ENCODE measurements at places on chromosomes 7 and 10.

DNA sequence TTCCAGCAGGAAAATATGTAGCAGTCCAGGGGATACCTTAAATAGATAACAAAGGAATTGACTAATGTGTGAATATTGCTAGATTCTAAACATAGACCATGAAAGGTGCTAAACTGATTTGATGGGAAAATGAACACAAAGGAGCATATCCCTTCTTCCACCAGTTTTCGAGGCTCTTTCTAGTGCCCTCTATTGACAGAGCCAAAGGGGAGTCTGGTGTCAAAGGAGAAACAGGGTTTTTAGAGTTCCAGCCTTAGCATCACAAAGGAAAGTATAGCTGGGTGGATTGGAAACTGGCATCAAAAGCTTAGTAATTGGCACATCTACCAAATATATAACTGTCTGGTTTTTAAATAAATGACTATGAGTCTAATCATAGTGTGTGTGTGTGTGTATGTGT, 636.8 kb downstream of the ETV1 start:
- DNase-seq = no peak

DNA sequence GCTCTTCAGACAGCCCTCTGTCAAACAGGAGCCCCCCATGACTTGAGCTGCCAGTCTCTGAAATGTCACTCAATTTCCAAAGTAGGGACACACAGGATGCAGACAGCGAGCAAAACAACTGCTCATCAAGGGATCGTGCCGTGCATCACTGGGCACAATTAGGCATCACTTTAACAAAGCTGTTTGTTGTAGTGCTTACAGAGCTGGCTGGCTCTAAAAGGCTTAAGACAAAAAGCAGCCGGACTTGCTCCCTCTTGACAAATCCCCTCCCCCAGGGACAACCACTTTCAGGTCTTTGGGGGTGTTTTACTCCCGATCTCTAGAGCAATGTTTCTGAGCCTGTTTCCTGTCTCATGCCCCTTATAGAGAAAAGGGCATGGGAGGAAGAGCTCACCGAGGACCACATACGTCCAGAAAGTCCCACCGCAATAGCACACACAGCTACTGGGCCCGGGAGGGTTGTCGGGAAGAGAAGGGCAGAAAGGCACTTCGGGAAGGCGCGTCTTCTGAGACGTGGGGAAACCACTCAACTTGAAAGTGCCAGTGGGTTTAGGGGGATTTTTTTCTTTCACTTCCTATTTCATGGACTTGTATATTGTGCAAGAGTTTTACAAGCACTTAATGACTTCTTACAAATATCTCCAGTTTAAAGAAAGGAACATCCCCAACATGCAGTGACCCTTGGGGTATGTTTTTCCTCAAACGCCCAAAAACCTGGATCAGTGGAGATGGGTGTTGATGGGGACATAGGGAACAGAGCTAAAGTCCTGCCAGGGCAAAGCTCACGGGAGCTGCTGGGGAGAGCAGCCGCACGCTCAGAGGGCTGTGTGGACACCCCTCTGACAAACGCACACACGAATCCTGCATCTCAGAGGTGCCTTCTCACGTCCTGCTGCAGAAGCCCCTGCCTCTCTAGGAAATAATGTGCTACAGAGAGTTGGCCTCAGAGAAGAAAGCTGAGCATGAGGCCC, 27.1 kb downstream of the LRRC20 start:
- DNase-seq = no peak

DNA sequence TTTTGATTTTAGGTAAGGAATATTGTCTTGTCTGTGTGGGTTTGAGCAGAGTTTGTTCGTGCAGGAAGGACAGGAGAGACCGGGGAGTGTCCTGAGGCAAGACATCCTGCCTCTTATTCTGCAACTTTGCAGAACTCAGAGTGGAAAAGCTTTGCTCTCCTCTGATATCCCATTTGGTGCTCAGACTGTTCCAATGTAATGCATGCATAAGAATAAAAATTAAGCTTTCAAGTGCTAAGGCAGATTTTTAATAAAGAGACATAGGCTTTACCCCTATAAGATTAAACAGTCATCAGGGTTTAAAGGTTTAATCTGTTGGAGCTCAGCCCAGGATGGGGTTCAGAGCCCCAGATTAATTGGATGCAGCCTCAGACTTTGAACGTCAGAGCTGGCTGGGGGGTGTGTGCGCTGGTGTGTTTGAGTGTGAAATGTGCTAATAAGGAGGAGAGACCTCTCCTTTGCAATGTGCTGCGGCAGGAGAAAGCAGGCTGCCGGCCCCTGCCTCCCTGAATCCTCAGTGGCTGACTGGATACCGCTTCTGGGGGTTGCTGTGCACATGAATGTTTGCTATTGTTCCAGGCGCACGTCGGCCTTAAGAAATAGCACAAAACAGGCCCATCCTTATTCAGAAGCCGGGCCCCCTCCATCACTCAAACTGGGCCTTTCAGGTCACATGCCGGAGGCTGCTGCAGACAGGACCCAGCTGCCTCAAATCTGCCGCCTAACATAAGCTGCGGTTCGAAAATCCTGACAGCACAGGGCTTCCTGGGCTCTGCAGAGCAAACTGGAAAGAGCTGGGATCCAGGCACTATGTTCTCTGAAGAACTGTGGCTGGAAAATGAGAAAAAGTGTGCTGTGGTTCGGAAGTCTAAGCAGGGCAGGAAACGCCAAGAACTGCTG, 84.1 kb upstream of the PRR15 start:
- peak; percentile 79 for DNase-seq

- no peak for DNase-seq
Observed at GRCh38 chr7:716222-716621, 10.3 kb upstream of the DNAAF5 start.

- DNase-seq = no peak
Observed at GRCh38 chr10:25713894-25714240, 220.2 kb upstream of the MYO3A start.

DNA sequence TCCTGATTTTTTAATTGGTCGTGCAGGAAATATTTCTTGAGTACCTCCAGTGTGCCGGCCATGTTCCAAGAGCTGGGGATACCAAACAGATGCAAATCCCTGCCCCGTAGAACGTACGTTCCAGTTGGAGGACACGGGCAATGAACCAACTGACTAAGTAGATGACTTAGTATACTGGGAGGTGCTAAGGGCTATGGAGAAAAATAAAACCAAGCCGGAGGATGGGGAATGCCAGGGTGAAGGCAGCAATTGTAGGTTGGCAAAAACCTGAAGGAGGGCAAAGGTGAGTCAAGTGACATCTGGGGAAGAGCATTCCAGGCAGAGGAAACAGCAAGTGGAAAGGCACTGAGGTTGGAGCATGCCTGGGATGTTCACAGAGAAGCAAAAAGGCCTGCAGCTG, 6.8 kb upstream of the VSIR start:
- no peak for DNase-seq

DNA sequence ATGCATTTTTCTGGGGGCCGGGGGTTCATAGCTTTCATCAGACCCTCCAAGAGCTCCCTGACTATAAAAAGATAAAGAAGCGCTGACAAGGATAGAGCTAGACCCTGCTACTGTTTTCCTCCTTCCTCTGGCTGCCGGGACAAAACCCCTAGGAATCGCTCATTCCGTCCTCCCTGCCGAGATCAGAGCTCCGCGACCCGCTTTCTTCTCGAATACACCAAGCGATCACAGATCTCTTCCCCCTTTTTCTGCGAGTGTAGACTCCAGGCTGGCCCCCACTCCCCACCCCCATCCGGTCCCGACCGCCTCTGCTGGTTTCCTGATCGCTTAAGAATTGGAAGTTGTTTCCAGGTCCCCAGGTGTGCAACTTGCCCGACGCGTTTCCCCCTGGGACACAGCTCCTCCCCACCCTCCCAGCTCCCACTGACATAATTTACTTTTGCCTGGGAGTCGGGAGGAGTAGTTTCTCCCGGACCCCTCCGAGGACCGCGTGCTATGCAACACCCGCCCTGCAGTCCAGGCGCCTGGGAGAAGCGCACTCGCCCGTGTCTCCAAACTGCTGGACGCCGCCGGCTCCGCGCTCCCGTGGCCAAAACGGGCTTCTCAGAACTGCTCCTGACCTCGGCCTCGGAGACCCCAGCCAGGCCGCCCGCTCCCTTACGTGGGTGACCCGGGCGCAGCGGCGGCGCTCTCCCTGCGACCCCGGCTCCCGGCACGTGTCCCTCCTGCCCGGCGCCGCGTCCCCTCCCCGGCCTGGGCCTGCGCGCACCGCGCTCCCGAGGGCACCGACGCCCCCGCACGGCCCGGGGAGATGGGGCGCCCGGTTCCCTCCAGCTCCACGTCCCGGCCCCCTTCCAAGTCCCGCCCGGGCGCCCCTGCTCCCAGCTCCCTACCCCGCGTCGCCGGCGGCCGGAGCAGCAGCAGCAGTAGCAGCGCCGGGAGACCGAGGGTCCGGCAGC, 552 bp downstream of the IL15RA start:
- DNase-seq = peak; percentile 21

GRCh38 chr7:22356701-22357310, at the start of gene RAPGEF5:
TSS of gene RAPGEF5 (minus strand) at chr7:22357154. CDS start at chr7:22357060, 94 bp downstream.
- DNase-seq = peak; percentile 58

DNA sequence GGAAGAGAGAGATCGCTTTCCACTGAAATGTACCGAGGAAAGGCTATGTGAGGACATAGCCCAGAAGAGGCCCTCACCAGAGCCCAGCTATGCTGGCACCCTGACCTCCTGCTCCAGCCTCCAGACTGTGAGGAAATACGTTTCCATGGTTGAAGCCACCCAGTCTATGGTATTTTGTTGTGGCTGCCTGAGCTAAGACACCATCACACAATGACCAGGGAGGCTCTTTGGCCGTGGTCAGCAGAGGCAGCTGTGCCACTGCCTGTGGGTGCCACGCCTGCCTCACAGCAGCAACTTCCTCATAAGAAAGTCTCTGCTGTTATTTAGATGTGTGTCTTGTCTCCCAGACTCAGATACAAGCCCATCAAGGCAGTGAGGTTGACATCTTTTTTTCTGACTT, 182.7 kb upstream of the PLXNA4 start:
- no peak for DNase-seq

GRCh38 chr10:64090865-64091264, 569.7 kb downstream of the REEP3 start:
- no peak for DNase-seq

GRCh38 chr10:29397221-29397620, 108.4 kb downstream of the LYZL1 start:
- no peak for DNase-seq

GRCh38 chr7:115352375-115352774, 430.5 kb downstream of the MDFIC start:
- no peak for DNase-seq

DNA sequence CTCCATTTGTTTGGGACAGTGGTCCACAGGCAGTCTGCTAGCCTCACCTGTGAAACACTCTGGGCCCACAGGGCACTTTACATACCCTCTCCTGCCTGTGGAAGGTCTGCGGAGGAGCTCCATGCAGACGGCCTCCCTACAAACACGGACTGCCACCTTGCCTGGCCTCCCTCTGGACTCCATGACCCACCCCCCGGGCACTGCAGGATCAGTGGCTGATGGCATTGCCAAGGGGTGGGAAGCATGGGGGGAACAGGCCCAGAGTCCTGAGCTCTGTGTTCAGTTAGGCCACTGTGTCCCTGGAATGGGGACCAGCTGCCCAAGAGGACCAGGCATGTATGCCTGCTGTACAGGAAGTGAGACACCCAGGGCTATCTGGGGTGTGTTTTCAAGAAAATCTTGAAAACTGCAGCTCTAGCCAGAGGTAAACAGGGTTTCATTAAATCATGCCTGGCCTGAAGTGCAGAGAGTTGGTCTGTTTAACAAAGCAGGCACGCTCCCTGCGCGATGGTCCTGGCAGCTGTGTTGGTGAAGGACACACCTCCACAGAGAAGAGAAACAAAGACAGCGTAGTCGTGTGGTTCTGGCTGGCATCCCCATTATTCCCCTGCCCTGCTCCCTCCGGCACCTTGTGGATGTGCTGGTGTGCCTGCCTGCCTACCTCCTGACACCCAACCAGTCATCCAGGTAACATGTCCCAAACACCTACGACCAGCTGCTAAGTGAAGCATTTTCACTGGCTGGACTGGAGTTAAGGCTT, 470.8 kb upstream of the ZMIZ1 start:
- DNase-seq = no peak

- no peak for DNase-seq
Observed at GRCh38 chr7:143454091-143454680, 10.9 kb downstream of the TAS2R60 start.

DNA sequence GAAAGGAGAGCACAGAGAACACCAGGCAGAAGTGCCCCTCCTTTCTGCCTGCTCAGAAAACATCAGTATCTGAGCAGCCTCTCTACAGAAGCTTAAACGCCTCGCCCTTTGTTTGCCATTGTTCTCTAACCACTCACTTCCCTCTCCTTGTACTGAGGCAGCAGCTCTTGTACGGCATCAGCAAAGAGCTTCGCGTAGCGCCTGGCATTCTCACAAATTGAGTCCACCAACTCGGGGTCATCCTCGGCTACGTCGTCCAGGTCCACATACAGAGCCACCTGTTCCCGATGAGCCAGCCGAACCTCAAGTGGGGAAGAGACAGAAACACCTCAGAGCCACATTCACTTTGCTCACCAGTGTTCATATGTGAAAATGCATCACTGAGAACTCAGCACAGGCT, 1.7 kb downstream of the MCM7 start:
- DNase-seq = no peak

DNA sequence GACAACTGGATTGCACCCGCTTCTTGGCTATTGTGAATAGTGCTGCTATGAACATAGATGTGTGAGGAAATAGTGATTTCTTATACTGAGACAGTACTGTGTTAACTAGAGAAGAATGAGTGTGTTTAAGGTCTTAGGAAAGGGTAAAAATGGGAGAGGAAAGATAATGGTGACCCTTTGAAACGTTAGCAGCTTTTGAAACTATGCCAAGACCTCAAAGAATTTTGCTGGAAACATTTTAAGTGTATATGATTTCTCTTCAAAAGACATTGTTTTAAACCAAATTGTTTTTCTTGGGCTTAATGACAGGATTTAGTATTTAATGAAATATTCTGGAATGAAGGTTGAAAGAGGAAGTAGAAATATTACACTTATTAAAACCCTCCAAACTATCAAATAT, 100.8 kb upstream of the ARHGAP21 start:
- DNase-seq = no peak

GRCh38 chr7:70788276-70788675, 343.7 kb upstream of the GALNT17 start:
- peak; percentile 73 for DNase-seq
